ENCODE measurements at places on chromosomes 3 and 15. TPM values are rescaled to one million over a fixed set of nuclear protein-coding genes. Genes with fewer than 3 reads are reported as not detected.

GRCh38 chr3:167287308-167287707 is 92.8 kb downstream of the ZBBX start:
- DNase-seq = no peak

The P3H2 gene
- 9.0 TPM for total RNA-seq

DNA sequence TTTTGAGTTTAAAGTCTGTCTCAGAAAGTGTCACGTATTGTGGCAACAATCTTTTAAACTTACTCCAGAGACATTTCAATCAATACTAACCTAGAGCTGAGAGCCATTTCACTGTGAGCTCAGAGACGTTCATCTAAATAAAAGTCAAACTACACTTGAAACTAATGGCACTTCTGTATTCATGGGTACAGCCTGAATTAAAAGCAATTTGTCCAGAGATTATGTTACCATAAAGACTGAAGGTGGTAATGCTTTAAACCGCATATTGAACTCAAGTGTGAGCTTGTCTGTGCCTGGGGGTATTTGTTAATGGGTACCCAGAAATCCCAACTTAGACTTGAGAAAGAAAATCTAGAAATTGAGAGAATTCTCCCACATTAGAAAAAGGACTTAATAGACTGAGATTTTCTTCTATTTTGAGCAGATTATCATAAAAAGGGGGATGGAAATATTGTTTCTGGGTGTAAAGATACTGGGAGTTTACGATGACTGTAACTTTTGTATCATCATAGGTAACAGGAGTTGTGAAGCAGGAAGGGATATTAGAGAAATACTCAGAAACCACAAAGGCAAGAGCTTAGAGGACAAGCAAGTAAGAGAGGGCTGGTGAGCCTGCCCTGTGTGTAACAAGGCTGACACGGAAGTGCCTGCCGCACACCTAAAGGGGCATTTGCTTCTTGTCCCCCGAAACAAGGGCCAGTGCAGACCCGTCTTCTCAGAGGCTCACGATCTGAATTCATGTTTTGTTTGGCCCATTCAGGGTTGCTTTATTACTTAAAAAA is 36.9 kb downstream of the LRIG1 start:
- no peak for DNase-seq

GRCh38 chr15:83919978-83920510 is 266.1 kb downstream of the ADAMTSL3 start:
- DNase-seq = no peak

- no peak for DNase-seq
Measured at GRCh38 chr15:69377216-69377970, 36.8 kb upstream of the KIF23 start.

GRCh38 chr15:69415381-69415780 is 1.2 kb downstream of the KIF23 start:
- no peak for DNase-seq

DNA sequence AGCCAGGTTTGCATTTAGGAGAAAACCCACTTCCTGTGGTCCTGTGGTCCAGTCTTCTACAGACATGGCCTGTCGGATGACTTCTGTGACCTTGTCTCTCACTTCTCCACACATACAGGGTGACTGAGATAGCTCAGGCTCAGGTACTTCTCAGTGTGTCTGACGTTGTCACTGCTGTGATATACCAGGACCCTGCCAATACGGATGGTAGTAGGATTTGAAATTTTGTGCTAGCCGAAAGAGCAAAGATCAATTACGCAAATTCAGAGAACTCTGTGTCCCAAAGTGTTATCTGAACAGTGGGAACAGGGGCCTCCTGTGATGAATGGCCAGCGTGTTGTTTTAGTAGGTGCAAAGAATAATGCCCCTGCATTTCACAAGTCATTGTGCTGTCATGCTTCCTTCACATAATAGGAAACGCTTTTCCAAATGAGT is 128.9 kb downstream of the MCTP2 start:
- no peak for DNase-seq

GRCh38 chr3:109707617-109708016 is 370.3 kb upstream of the DPPA4 start:
- no peak for DNase-seq

- no peak for DNase-seq
Measured at GRCh38 chr3:4994823-4995499, 15.7 kb downstream of the BHLHE40 start.

- no peak for DNase-seq
Measured at GRCh38 chr15:52220251-52220650, 29.1 kb upstream of the GNB5 start.
